ENCODE measurements at places on chromosomes 7 and 10. TPM values are rescaled to one million over a fixed set of nuclear protein-coding genes. Genes with fewer than 3 reads are reported as not detected.

- DNase-seq = no peak
- H3K27me3 ChIP-seq = no peaks in the 10 kb centered on the region
- no peak overlapping the region for H3K27ac ChIP-seq
- H3K4me3 ChIP-seq = no peak overlapping the region
Measured at GRCh38 chr7:117962366-117962994, 89.2 kb upstream of the CTTNBP2 start.

DNA sequence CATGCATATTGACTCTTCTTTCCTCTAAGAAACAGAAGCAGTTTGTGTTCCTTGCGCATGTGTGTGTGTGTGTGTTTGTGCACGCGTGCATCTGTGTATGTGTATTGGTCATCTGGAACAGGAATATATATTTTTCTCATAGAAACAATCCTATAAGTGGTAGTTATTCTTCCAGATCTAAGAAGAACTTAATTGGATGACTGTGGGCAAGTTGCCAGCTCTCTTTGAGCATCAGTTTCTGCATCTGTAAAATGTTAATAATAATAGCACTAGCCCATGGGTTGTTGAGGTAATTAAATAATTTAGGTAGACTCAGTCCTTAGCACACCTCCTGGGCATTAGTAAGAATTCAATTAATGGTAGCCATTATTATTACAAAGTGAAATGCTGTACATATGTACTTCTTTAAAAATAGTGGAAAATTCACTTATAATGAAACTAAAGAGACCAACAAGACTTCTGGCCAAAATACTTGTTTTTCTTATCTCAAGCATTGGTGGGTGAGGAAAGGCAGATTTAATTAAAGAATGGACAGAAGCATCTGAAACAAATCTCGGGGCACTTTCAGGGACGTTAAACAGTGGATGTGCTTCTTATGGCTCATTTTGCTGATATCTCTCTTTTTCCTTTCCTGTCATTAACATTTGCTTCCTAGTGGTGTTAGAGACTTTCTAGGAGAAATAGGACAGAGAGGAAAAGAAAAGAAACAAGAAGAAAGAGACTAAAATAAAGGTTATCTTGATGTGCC lies 124.9 kb upstream of the HABP2 start:
- H3K4me3 ChIP-seq = no peak overlapping the region
- no peaks in the 10 kb centered on the region for H3K4me1 ChIP-seq
- H3K27me3 ChIP-seq = no peaks in the 10 kb centered on the region
- H3K36me3 ChIP-seq = no peaks in the 10 kb centered on the region
- H3K27ac ChIP-seq = no peak overlapping the region

FEZF1 gene
- total RNA-seq = not detected

GRCh38 chr10:43121444-43121843 lies 16.8 kb upstream of the CSGALNACT2 start:
- no peaks in the 10 kb centered on the region for H3K27me3 ChIP-seq
- H3K4me3 ChIP-seq = no peak overlapping the region
- no peak for DNase-seq

GDF10 gene
- 0.36 TPM for total RNA-seq

- no peaks in the 10 kb centered on the region for H3K27me3 ChIP-seq
- no peak overlapping the region for H3K27ac ChIP-seq
- no peak overlapping the region for H3K4me3 ChIP-seq
- no peaks in the 10 kb centered on the region for H3K36me3 ChIP-seq
- no peak for DNase-seq
- H3K4me1 ChIP-seq = no peaks in the 10 kb centered on the region
Measured at GRCh38 chr7:101719123-101719470, 90.0 kb upstream of the MYL10 start.

PDZD7 gene
- total RNA-seq = 0.11 TPM
